Stimulated activated CD4-positive, alpha-beta T cell treated with anti-CD3 and anti-CD28 coated beads, TNF-alpha, amount 100 ng/mL, for 4 hours (primary cell): ENCODE measurements at places on chromosomes 12 and 14.

GRCh38 chr12:24760606-24761378 is 188.1 kb downstream of the BCAT1 start:
- no peak for DNase-seq

DNA sequence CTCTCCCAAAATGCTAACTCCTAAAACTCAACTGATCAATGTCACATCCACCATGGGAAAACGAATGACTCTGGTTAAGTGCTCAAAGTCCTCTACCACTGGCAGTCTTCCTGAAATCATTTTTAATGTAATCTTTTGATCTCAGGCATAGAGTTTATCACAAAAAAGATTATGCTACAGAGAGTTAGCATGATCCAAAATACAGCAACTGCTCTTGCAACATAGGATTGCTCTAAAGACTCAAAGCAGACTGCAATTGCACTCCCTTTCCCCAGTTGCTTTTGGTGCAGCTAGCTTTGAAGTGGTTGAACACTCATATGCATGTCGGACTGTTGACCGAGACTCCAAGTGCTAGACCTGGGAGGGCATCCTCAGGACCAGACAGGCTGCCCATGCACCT is 109.3 kb downstream of the C12orf42 start:
- no peak for DNase-seq

GRCh38 chr12:93174473-93174872 is 203.3 kb upstream of the NUDT4 start:
- DNase-seq, result no peak

DNA sequence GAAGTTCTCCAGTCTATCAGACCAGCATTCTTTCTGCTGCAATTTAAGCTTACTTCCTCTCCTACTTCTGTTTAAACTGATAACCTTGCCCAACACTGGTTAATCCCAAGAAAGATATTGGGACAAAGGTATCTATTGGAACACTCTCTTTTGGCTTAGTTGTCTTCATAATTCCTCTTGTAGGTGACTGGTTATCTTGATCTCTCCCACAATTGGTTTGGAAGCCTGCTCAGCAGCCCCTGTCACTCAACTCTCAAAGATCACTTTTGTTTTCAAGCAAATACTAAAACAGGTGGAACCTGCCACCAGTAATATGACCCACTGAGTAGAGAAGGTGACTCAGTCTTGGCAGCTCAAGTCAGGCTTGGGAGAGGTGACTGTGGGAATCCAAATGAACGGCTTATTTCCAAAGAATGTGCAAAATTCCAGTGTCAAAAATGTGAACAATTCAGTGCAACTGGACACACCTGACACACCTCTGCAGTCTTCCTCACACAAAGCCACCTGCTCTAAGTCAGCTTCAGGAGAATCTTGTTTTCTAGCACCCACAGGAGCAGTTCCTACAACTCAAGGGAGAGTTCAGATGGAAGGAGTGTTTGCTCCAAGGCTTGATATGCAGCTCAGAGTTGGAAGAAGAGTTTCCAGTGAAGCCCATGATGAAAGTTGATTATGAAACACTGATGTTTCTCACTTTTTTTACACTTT is 83.2 kb upstream of the SLC38A2 start:
- DNase-seq, result no peak

- DNase-seq, result no peak
Measured at GRCh38 chr12:52323001-52323400, 1.8 kb upstream of the KRT83 start.

GRCh38 chr12:19841451-19841850 is 402.2 kb downstream of the AEBP2 start:
- DNase-seq, result no peak

DNA sequence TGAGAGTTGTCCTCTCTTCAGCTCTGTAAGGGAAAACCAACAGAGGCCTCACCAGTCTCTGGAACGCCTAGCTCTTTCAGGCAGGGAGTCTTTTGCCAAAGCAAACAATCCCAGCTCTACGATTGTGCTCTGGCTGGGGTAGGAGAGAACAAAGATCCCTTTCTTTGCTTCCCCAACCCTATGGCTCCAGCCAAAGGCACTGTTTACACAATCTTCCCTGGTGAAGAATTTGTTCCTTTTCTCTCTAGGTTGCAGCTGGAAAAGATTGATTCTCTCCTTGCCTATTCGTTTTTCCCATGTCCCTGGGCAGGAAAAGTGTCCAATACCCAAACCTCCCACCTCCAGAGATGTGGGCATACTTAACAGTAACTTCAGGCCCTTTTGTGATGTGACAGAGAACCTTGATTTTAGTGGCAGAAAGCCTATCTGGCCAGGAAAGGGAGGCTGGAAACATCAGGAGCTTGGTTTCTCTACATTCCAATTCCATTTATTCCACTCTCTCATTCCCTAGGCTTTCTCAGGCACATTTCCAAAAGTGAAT is 16.8 kb downstream of the ATP5MC2 start:
- no peak for DNase-seq

DNA sequence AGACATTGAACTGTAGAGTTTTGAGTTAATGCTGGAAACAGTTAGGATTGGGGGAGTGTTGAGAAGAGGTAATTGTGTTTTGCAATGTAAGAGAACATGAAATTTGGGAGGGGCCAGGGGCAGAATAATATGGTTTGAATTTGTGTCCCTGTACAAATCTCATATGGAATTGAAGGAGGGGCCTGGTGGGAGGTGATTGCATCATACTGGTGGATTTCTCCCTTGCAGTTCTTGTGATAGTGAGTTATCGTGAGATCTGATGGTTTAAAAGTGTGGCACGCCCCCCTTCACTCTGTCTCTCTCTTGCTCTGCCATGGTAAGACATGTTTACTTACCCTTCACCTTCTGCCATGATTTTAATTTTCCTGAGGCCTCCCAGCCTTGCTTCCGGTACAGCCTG is 876.0 kb upstream of the FBXO33 start:
- DNase-seq, result no peak
